ENCODE measurements at places on chromosomes 2 and 18. TPM values are rescaled to one million over a fixed set of nuclear protein-coding genes. Genes with fewer than 3 reads are reported as not detected.

DNA sequence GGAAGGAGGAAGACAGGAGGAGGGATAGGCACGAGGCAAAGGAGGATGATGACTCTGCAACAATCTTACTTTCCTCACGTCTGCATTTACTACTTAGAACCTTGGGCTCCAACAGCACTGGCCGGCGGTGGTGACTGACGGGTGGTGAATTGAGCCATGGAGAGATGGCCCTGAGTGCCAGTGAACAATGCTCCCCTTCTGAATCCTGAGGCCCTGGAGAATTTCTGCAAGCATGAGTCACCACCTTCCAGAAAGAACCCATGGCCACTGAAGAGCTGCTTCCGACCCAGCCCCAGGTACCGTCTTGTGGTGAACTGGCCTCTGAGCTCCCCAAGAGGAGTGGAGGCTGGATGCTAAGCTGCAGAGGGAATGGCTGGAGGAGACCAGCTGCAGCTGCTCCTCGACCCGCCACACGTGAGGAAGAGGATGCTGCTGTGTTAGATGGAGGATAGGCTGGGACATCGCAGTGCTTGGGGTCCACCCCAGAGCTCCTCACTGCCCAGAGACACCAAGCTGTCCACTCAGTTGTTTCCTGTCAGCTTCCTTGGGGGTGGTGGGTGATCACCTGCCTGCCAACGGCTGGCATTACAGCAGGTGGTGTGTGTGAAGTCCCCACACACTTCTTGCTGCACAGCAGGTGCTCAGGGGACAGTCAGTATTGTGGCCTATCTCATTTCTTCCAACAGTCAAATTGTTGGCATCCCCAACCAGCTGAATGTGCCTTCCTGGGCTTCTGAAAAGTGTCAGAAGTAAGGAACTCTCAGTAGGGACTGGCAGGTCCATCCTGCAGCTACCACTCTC is 186.5 kb upstream of the ID2 start:
- no peak for DNase-seq

The DUSP19 gene
- polyA plus RNA-seq = 5.3 TPM

- no peak for DNase-seq
These were observed 54.6 kb downstream of the ANKRD44 start for GRCh38 chr2:197256021-197256420.

DNA sequence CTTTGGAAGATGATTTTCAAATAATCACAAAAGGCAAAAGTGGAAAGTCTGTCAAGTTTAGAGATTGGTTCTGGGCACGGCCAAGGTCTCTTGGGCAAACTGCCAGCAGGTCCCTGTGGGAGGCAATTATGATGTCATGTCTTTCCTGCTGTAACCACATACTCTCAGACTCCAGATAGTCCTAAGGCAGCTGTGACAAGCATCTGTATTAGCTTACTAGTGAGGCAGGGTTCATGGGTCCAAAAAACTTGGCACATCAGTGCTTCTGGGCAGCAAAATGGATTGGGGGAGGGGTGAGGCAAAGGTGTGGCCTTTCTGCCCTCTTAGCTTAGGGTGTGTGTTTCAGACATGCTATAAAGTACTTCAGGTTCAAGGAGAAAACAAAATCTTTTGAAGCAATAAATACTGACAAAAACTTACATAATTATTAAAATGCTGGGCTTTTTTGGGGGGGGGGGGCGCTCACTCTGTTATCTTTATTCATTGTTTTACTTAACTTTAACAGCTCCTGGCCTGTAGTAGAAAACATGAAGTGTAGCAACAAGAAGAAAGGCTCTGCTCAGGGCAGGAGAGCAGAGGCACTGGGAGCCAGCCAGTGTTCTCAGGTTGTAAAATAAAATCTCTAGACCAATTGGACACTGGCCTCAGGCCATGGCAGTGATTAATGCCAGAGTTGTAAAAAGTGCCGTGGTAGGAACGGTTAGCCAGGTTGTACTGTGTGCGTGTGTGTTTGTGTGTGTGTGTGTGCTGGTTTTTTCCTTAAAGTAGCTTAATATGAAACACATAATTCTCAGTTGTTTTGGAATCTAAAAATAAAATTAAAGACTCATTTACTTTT is 14.3 kb upstream of the TANC1 start:
- no peak for DNase-seq

DNA sequence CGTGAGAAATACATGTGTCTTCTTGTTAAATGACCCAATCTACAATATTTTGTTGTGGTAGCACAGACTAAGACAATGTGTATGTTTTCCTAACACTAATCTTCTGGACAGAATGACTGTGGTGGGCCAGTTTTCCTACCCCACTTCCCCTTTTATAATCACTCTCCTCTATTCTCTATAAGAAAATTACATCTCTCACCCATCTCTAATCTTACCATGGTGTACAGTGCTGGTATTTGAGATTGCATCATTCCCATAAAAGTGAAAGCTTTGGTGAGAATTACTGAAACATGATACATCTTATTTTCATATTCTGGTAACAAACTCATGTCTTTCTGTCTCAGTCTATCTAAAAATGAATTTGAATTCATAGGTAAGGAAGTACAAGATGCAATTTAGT is 40.5 kb downstream of the CAVIN2 start:
- DNase-seq = no peak
